ENCODE measurements at places on chromosomes 12 and 14. TPM values are rescaled to one million over a fixed set of nuclear protein-coding genes. Genes with fewer than 3 reads are reported as not detected.
A peak's percentile ranks its signal among the peaks of the same experiment; 100 is the strongest.

The VRTN gene
- not detected for total RNA-seq

The DIO2 gene
- total RNA-seq: 46.5 TPM

The GAPDH gene
- 2,744 TPM for total RNA-seq

GRCh38 chr12:112964067-112964670 is 14.2 kb upstream of the OAS2 start:
- no peak for DNase-seq

- no peak for DNase-seq
Observed at GRCh38 chr14:90732718-90733117, 83.5 kb downstream of the TTC7B start.

DNA sequence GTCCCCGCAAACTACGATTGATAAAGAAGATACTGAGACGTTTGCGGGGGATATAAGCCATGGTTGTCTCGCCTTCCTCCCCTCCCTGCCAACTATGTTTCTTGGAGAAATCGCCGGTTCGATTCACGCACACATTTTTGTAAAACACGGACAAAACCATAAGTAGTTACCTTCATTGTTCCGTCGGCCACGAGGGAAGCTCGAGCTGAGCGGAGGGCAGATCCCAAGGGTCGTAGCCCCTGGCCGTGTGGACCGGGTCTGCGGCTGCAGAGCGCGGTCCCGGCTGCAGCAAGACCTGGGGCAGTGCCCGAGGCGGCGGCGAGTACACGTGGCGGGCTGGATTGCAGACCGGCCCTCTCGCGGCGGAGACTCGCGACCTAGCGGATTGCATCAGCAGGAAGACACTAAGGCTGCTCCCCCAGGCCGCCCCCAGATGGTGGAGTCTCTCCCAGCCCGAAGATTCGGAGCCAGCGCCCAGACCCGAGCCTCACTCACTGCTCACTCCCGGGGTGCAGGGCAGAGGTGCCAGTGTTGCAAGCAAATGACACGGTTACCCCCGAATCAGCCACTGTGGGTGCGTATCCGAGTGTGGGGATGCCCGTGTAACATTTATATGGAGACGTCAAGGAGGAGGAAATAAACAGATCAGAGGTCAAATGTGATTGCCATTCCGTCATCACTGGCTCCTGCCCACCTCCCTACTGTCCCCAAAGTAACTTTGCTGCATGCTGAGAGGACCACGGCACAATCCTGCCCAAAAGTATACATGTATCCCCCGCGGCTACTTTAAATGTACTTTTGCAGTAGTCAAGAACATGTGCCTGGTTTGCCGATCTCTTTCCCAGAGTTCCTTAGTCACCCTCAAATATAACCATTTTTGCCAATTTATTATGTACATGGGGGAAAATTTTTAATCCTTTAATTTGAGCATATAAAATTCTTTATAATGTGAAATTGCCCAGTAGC is at the start of gene BCAT1:
BCAT1 (minus strand) TSS at position 345 of the 966 bp plus-strand sequence; CDS start at position 176, 169 bp downstream.
- peak; percentile 18 for DNase-seq

DNA sequence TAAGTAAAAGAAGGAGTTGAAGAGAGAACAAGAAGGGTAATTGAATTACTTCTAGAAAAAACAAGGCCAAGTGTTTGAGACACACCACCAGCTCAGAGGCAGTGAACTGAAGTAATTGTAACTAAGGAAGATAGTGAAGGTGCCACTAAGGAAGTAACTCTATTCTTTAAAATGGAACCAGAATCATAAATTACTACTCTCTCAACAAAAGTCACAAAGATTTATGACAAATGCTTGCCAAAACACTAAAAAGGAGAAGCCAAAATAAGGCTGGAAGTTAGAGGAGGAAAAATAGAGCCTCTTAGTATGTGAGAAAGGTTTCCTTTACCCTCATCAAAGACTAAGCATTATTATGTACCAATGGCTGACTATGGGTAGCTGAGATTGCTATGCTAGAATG is 208.5 kb downstream of the MDGA2 start:
- DNase-seq: no peak

DNA sequence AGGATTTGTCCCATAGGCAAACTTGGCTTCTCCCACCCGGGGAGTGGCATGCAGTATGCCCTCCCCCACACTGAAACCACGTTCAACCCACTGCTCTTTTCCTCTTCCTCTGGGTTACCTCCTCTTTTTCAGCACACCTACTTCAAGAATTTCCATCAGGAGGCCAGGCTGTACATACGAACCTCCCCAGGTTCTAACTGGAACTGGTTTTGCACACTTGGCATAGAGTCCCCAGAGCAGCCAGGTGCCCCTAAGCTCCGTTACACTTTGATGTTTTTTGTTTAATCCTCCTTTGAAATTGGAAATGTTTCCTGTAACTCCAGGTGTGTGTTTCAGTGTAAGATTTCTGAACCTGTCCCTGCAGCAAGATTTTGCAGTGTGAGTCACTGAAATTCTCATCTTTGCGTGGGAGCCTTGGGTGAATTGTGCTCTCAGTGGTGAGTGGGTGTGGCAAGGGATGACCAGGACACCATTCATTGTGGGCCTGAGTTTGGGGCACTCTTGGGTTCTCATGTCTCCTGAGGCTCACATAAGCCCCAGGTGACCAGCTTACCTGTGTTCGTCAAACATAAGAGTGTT is 18.2 kb downstream of the CD9 start:
- no peak for DNase-seq

GRCh38 chr14:55697414-55697861 is 117.4 kb downstream of the KTN1 start:
- DNase-seq: no peak
